Fibroblast of skin of abdomen (primary cell): ENCODE measurements at places on chromosomes 5 and 9.

GRCh38 chr9:14269916-14270315, 44.0 kb downstream of the NFIB start:
- no peak for DNase-seq

DNA sequence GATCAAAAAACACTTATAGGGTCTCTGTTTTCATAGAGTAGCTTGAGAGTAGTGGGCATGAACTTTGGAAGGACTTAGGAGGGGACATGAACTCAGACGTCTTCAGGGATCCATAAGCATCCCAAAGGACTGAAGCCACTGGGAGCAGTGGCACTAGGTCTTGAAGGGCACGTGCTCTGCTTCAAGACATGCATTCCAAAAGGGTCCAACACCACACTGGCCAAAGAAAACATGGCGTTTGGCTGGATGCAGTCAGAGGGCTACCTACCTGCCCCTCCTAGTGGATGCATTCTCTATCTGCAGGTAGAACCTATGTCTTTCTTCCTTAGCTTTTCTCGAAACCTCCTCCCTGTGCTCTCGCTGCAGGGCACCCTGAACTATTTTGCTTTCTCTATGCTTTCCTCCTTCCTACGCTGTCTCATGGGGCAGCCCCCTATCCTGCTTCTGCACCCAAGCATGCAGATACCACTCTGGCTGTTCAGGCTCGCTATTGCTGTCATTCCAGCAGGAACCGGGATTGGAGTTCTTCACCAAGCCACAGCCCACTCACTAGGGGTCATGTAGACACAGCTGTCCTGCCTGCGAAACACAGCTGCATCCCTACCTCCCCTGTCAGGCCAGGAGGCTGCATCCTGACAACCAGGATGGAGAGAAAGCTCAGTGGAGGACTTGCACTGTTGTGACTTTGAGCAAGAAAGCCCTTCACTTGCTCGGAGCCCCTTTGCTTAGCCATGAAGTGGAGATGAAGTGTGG, 11.9 kb downstream of the FAM240B start:
- no peak for DNase-seq

GRCh38 chr9:100426189-100426529, 784 bp upstream of the MSANTD3 start:
- no peak for DNase-seq

GRCh38 chr9:33024966-33025571, at the start of gene DNAJA1:
Gene DNAJA1 (plus strand): TSS chr9:33025273. CDS start chr9:33026485, 1,212 bp downstream.
- peak; percentile 95 for DNase-seq

GRCh38 chr5:81230416-81230815, 2.7 kb upstream of the CKMT2 start:
- DNase-seq: no peak

DNA sequence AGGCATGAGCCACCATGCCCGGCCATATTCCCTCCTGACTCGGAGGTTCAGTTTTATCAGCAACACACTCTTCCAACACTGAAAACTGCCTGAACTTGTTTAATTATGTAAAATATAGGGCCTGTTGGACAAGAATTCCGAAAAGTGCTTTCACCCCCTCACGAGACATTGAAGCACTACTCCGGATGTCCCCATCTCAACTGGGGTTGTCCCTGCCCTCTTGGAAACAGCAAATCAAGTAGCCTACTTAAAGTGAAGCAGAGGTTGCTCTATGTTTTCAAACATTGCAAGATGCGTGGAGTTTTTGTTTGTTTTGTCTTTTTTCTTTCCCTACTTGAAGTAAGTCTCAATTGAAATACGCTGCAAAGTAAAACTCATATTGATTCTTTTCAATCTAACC, 7.6 kb downstream of the PTGER4 start:
- no peak for DNase-seq

DNA sequence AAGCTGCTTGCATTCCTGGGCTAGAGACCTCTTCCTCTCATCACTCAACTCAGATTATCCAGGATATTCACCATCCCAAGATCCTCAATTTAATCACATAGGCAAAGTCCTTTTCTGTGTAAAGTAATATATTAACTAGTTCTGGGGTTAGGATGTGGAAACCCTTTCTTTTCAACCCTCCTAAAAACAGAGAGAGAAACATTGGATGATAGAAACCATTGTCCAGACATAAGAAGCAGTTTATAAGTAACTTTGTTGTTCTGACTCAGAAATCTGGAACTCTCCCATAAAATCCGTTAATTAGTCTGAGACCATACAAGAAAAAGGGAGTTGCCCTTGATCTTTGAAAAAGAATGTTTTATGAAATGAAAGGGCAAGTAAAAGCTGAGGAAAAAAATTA, 817.1 kb upstream of the CDH9 start:
- no peak for DNase-seq

DNA sequence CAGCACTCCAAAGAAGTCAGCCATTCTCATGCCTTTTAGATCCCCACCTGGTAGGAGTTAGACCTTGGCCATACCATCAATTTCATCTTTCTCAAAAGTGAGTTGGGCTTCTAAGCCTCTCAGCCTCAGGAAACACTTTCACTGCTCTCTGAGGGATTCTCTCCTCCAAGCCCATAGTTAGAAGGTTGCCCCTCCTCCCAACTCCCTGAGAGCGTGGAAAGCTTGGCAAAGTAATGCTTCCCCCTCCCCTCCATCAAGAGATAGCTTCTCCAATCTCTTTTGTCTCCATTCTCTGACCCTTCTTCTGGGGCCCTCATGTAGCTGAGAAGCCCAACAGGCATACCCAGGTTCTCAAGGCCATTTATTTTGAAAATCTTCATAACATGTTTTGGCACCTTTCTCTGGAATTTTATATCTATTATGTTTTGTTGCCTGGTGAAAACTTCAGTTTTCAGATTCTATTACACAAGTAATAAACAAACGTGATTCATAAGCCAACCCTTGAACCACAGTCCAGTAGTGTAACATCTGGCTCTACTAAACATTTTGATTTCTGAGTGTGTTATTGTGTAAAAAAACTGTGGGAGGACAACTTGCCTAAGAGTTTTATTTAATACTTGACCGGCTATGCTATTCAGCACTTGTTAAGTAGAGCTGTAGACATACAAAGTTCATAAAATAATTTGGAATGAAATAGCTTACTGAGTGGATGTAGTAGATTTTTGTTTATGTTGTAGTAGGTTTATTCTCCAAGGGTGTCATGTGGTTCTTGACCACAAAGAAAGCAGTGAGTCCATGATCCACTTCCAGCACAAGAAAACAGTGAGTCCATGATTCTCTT, 17.1 kb downstream of the LVRN start:
- peak; percentile 28 for DNase-seq

GRCh38 chr5:169435506-169436229, 134.7 kb upstream of the SLIT3 start:
- DNase-seq: peak; percentile 51

DNA sequence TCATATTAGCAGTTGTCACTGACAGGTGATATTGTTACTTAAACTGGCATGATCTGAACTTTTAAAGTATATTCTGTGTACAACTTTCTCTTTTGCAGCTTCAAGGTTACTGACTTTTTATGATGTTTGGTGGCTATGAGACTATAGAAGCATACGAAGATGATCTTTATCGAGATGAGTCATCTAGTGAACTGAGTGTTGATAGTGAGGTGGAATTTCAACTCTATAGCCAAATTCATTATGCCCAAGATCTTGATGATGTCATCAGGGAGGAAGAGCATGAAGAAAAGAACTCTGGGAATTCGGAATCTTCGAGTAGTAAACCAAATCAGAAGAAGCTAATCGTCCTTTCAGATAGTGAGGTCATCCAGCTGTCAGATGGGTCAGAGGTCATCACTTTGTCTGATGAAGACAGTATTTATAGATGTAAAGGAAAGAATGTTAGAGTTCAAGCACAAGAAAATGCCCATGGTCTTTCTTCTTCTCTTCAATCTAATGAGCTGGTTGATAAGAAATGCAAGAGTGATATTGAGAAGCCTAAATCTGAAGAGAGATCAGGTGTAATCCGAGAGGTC, 5.9 kb downstream of the ZCCHC7 start:
- DNase-seq: no peak

- no peak for DNase-seq
These were observed 568.7 kb upstream of the RGMB start for GRCh38 chr5:98204798-98205197.

DNA sequence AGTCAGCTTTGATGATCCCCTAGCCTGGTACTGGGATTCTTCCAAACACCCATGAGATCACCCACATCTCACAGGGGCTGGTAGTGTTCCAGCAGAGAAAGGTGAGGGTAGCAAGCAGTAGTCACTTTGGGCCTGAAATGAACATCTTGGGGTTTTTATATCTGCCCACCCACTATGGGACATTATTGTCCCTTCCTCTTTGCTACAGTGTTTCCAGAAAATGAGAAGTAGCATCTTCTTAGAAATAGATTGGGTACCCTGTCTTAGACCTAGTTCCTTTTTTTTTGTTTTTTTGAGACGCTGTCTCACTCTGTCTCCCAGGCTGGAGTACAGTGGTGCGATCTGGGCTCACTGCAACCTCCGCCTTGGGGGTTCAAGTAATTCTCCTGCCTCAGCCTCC, 249.2 kb upstream of the ANKRD55 start:
- no peak for DNase-seq

- peak; percentile 8 for DNase-seq
These were observed at the start of gene UBE2QL1 for GRCh38 chr5:6448622-6449464. Gene UBE2QL1 (plus strand): TSS chr5:6448859. CDS start chr5:6448894, 35 bp downstream.

- no peak for DNase-seq
These were observed 85.7 kb downstream of the STK10 start for GRCh38 chr5:172102218-172102870.

DNA sequence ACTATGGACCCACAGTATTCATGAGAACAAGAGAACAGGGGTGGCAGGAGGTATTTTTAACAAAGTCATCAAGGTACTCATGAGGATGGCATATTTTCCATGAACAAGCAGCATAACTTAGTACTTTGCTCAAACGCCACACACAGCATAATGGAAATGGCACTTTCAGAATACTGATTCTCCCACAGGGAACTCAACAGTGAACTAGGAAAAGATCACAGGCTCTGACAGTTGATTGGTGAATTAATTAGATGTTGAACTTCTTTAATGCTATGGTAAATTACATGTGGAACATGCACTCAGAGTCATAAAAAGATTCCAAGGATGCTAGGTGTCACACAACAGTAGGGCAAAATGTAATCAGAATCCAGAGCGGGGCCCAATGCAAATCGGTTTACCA, 1088.6 kb upstream of the C9orf72 start:
- no peak for DNase-seq

DNA sequence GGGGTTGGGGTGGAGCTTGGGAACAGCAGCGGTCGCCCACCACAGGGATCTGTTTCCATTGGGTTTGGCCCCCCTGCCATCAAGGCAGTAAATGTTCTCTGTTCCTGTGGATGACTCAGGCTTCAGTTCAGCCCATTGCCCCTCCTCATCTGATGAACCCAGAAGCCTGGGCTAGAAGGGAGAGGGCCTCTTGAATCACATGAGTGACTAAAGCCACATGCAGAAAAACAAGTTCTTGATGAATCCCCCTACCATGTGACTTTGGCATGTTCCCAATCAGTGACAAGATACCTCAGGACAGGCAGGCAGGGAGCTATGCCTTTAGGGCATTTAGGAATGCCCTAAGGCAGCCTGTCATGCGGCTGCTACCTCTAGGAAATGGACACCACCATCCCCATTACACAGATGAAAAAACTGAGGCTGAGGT, 2.5 kb downstream of the SH3PXD2B start:
- peak; percentile 85 for DNase-seq

DNA sequence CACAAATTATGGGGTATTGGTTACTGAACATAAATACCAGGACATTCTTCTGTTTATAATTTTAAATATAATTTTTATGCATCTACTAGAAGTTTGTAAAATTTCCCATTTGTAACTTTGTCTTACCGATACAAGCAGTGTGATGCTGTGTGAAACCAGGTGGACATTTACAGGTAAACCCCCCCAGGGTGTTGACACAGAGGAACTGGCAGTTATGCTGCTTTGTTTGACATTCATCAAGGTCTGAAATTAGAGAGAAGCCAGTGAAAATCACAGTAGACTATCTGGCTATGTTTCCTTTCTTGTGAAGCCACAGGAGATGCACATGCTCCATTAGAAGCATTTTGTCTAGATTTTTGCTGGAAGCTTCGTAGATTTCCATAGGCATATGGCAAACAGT, 190.9 kb downstream of the SLC12A2 start:
- no peak for DNase-seq
